ENCODE measurements at places on chromosomes 2 and 18.

DNA sequence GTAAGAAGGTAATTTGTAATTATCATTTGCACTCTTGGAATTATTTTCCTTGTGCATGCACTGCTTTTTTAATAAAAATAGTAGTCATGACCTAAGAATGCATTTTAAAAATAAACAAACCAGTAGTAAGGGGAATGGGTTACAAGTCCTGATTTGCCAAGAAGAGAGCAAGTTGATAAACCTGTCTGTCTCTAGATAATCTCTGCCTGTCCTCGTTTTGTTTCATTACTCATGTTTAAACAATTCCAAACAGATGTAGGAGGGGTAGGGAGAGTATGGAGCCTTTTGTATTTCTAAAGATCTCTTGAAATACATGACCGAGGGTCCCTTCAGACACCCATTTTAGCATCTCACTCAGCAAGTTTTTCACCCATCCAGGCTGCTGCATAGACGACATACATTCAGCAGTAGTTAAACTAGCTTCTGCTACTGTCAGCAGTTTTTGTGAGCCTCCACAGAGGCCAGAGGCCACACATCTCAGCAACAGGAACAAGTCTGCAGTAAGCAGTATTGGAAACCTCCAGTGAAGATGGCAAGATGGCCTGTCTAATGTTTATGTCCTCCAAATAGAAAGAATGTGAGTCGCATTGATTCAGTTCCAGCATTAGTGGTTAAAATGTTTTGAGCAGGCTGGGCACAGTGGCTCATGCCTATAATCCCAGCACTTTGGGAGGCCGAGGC is 2.3 kb upstream of the EXOC6B start:
- DNase-seq, result no peak

GRCh38 chr2:132953771-132954170 is 283.8 kb upstream of the LYPD1 start:
- no peak for DNase-seq

GRCh38 chr2:19775315-19775714 is 126.5 kb downstream of the TTC32 start:
- no peak for DNase-seq

- no peak for DNase-seq
Measured at GRCh38 chr18:13003466-13003896, 12.3 kb downstream of the CEP192 start.

DNA sequence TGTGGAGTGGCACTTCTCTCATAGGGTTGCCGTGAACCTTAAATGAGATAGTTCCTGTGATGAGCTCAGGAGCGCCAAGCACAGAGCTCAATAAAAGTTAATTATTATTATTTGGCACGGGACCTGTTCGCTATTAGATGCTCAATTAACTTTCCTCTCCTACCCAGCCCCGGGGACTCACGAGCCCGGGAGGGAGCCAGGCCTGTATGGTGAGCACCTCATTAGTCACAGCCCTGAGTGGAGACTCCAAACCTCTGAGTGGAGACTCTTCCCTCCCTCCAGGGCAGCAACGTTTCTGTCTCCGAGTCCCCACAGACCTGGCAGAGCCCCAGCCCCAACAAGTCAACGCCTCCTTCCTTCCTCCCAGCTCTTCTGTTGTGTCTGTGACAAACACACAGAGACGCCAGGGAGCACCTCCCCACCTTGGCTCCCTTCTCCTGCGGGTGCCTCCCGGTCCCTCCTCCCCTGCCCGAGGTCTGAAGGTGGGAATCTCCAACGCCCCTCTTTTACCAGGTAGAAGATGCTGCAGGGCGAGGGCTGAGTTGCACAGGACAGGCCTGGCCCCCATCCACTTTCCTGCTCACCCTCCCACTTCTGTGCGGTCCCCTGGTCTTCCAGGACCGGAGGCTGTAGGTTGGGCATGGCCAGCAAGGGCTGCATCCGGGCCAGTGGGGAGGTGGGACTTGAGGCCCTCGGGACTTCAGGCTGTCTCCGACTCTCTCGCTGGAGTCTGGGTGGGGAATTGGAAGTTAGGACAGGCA is 52.7 kb upstream of the ODC1 start:
- DNase-seq, result no peak

GRCh38 chr2:100429726-100430125 is 12.3 kb upstream of the CHST10 start:
- DNase-seq, result no peak

DNA sequence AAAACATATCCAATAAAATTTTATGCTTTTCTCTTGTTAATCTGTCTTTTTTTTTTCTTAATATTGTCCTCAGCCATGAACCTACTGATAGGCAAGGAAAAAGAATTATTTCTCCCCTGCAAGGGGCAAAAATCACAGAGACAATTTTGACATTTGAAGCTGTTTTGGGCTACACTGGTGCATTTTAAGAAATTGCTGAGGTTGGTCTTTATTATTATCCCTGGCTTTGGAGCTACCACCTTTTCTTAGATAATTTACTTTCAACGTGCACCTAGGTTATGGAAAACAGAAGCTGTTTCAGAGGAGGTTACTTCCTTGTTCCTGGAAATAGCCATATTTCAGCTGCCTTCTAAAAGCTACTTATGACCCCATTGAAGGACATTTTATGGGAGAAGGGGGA is 195.5 kb upstream of the KYNU start:
- DNase-seq, result no peak

DNA sequence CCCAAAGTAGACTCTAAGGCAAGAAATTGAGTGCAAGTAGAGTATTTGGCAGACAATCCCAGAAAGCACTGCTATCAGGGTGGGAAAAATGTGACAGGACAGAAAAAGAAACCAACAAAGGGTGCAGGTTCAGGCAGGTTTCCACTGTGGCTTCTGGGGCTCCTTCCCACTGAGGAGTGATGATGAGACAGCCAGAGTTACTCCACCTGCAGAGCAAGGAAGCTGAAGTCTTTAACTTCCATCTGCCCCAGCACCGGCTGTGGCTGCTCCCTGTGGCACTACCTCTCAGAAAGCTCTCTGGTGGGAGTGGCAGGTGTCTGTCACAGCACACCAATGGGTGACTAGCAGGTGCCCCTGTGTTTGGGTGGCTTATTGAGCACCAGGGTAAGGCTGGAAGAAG is 37.6 kb upstream of the ACKR3 start:
- no peak for DNase-seq

DNA sequence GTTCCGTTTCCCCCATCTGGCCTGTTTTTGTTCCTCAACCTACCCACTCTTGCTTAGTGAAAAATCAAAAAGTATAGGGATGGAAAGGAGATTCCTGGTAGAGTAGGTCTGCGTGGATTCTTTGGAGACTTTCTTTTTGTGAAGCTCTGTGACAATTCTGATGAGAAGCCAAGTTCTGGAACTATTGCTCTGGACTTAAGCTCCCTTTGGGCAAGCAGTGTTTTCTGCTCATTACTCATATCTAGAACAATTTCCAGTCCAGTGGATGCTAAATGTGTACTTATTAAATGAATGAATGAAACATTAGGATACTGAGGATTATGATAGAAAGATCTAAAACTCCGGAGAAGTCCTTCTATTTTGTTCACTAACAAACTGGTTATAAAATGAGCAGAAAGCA is 76.5 kb downstream of the SOCS6 start:
- no peak for DNase-seq

DNA sequence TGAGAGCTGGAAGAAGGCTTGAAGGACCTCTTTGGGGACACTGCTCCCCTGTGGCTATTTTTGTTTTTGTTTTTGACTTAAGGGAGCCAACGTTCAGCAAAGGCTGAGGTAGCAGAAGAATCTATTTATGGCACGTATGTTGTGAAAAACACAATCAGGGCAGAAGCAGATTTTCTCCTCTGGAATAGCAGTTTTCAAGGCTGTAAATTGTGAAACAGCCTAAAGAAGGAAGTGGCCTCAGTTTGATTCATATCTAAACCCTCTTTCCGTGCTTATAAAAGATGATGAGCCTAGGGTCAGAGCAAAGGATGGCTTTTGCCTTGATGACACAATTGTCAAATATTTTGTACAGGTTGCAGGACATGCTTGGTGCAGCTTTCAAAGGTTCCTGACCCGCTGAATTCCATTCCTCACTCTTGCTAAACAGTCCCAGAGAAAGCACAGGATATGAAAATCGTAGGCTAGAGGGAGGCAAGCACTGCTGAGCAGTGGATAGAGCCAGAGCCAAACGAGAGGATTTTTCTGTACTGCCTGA is 106.2 kb upstream of the DLX2 start:
- no peak for DNase-seq

GRCh38 chr2:226426292-226426736 is 373.3 kb downstream of the IRS1 start:
- no peak for DNase-seq

GRCh38 chr18:66325251-66325650 is 278.6 kb downstream of the CDH19 start:
- DNase-seq, result no peak

GRCh38 chr18:11175266-11175979 is 26.1 kb upstream of the PIEZO2 start:
- DNase-seq, result no peak

GRCh38 chr2:100281521-100282438 is 40.5 kb downstream of the LONRF2 start:
- DNase-seq, result no peak

DNA sequence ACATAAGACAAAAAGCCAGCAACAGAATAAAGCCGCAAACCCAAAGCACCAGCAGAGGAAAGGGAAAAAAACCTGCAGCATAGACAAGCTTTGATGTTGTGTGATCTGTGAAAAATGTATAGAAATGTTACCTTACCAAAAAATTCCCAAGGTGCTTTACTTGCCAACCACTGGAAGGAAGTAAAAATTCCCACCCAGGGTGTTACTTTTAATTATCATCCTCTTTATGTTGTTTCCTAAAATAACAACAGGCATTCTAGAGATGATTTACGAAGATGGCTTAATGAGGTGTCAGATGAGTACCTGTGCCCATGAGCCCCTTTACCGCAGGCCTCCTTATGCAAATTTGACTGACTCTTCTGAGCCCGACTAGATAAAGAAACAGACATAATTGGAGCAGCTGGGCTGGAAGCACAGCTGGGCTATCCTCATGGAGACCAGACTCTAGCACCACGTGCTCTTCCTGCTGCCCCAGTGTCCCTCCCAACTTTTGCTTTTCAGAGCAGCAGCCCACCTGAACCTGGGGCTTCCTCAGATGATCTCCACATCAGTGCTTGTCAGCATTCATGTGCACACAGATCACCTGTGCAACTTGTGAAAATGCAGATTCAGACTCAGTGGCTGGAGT is 41.5 kb downstream of the SRSF7 start:
- peak; percentile 51 for DNase-seq

- DNase-seq, result no peak
Measured at GRCh38 chr2:196703695-196704094, 64.2 kb downstream of the CCDC150 start.

- no peak for DNase-seq
Measured at GRCh38 chr18:2302628-2303516, 268.4 kb downstream of the METTL4 start.

DNA sequence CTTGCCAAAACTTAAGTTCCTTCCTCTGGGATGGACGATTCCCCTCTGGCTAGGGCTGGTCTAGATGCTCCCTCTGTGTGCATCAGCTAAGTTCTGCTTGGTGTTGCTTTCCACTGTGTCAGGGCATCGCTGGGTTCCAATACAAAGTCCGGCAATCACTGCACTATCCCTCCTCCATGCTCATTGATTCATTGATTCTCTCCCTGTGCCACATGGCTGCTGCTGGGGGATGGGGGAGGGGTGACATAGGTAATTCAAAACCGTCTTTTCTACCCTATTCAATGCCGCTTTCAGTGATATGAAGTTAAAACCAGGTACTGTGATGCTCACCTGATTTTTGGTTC is 22.8 kb downstream of the IL1RN start:
- no peak for DNase-seq

DNA sequence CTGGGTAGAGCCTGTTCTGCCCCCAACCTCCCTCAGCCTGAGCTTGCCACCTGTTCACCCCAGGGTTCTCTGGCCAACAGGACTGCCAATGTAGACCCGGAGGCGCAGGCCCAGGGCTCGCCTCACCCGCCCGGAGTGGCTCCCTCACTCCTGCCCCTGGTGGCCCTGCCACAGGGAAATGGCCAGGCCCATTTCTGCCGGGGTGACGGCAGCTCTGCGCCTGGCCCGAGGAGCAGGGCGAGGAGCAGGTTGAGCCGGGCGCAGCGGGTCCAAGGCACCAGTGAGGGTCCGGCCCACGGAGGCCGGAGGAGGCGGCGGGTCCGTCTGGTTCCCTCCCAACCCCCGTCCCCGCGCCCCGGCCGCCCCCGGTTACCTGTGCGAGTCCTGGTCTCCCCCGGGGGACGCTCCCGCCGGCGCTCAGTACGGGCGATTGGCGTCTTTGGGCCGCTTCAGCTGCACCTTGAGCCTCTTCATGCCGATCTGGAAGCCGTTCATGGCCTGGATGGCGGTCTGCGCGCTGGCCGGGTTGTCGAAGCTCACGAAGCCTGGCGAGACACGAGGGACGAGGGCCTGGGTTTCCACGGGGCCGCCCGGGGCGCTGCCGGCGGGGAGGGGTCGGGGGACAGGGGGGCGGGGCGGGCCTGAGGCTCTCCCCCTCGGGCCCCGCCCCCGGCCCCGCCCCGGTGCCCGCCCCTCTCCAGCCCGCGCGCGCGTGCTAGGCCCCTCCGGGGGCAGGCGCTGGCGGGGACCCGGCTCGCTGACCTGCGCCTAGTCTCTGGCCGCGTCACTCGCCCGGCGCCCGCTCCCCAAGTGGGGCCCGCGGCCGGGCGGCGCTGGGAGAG is 312.0 kb downstream of the CELF4 start:
- no peak for DNase-seq

DNA sequence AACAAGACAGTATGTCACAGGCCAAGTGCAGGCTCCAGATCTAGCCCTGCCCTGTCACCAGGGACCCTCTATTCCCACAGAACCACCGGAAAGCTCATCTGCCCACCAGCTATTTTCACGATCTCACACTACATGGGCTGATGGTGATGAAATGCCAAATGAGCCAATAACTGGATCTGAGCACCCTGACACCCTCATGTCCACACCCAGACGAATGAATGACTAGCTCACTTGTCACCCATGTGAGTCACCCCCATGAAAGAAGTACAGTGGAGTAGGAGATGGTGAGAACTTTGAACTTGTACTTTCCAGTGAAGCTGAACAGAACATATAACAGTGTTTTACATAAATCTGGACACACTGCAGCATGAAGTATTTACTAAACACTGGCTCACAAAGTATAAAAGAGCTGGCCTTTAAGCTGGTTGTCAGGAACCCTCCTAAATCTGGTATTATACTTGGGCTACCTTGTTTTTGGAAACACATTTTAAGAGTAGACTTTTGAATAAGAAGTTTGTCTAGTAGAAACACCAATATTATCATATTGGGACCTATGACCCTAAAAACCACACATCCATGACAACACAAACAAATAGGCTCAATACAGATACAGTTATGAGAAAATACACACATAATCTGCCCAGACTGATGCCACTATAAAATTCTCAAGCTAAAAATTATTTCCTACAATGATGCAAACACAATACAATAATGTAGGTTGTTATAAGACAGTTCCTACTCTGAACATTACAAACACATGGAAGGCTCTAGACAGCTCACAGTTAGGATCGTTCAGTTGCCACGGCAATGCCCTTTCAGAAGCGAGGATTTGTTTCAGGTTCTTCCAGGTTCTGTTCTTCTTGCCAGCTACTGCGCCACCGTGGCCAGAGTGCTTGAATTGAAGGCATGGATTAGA is 19.0 kb downstream of the INO80C start:
- DNase-seq, result no peak

All from effector memory CD4-positive, alpha-beta T cell (primary cell).